ENCODE measurements at places on chromosomes 1 and 21.
A peak's percentile ranks its signal among the peaks of the same experiment; 100 is the strongest.

DNA sequence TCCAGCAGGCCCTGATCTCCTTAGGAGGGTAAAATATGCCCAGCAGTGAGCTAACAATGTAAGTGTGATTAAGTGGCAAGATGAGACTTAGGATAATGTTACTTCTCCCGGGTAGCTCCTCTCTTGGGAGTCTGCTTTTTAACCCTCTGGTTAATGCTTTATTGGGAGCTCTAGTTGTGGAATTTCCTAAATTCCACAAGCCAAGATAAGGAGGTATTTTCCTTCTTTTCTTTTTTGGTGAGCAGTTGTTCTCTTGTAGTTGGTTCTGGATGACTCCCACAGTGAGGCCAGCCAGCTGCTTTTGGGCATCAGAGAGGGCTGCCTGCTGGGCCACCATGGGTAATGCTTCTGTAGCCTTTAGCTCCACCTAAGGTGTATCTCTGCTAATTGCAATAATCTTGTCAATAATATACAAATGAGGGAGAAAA is 19.3 kb downstream of the C1orf52 start:
- DNase-seq = peak; percentile 24

DNA sequence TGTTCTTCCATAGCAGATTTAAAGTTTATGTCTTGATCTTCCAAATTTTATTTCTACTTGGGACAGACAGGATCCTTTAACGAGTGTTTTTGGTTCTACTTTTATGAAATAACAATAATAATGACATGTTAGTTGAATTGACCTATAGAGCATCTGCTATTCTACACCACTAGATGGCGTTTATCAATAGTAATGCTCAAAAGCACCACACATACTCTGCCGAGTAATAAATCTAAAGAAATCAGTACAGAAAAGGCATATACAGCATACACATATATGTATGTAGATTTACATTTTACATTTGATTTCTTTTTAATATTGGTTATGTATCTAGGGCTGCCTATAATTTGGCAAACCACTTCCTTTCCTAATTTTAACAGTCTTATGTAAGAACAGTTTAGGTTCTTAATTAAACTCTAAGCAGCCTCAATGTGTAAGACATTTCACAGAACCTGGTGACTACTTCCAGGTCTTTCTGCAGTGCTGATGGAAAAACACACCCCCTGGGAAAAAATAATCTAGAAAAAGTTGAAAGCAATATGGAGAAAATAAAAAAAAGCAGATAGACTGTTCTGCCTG is 5.9 kb upstream of the SIPA1L2 start:
- peak; percentile 46 for DNase-seq

DNA sequence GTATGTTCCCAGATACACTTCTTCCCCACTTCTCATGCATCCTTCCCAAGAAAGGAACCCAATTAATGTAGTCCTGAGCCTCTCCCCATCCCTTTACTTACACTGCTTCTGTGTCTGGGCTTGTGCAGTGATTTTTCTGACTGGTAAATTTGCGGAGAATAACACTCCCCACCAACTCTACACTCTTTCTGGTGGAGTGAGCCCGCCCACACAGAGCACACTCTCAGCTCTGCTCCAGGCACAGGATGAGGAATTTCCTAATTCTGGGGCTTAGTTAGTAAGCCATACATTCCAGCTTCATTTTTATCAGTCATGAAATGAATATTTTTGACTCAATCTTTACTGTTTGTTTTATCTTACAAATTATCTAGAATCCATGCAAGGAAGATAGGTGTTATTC is 38.6 kb downstream of the FMO4 start:
- DNase-seq = no peak

DNA sequence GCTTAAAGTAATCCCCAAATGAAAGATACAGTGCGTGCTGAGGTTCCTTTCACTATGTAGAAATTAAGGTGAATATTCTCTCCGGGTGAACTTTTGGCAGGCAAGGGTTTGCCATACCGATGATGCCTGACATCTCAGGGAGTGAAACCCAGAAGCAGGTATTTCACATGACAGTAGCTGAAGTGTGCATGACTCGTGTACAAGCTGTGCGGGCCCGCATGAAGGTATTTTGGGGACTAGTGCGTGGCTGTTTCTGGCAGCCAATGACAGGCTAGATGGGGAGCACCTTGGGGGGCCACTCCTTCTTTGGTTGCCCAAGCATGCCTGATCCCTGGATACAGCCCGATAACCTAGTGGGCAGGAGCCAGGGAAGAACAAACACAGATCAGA is 569.0 kb downstream of the SMYD3 start:
- no peak for DNase-seq

GRCh38 chr1:34824817-34825454 is 32.1 kb downstream of the GJA4 start:
- DNase-seq = no peak

- no peak for DNase-seq
Observed at GRCh38 chr1:205061227-205061626, 18.2 kb downstream of the CNTN2 start.

- DNase-seq = no peak
Observed at GRCh38 chr1:232788235-232788872, 16.9 kb upstream of the MAP10 start.

DNA sequence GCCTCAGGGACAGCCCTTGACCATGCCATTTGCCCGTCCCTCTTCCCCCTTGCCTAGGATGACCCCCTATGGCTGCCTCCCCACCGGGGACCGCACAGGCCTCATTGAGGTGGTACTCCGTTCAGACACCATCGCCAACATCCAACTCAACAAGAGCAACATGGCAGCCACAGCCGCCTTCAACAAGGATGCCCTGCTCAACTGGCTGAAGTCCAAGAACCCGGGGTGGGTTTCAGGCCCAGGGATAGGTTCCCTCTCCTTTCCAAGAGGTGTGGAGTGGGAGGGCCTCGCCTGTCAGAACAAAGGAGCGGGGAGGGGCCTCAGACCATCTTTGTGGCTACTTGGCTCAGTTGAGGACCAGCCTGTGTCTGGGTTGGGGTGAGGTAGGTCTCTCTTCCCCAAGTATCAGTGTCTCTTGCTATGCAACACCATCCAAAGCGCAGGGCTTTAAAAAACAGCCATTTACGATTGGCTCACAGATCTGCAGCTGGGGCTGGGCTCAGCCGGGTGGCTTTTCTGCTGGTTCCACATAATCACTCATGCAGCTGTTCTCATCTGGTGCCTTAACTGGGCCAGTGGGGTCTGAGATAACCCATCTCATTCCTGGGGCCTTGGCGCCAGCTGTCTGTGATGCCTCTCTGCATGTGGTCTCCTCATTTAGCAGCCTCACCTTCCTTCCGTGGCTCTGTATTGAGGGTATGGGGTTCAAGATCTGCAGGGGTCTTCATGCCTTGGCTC is 71.7 kb downstream of the PIK3CD start:
- DNase-seq = no peak

GRCh38 chr1:203216274-203217138 is 13.0 kb downstream of the CHIT1 start:
- DNase-seq = peak; percentile 77

DNA sequence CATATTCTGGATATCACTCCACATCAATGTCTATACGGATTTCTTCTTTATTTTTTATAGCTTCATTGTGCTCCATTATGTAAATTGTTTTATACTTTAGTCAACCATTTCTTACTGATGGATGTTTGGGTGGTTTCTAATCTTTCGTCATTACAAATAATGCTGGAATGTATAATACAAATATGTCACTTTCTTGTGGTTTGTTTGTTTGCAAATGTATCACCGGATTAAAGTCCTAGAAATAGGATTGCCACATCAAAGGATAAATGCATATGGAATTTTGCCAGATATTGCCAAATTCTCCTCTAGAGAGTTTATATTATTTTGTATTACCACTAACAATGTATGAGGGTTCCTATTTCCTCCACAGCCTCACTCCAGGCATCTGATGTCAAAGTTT is 48.7 kb upstream of the PRDM2 start:
- no peak for DNase-seq

- DNase-seq = no peak
Observed at GRCh38 chr1:150269451-150269850, 635 bp upstream of the APH1A start.

- no peak for DNase-seq
Observed at GRCh38 chr1:10979483-10979920, 33.0 kb upstream of the TARDBP start.

DNA sequence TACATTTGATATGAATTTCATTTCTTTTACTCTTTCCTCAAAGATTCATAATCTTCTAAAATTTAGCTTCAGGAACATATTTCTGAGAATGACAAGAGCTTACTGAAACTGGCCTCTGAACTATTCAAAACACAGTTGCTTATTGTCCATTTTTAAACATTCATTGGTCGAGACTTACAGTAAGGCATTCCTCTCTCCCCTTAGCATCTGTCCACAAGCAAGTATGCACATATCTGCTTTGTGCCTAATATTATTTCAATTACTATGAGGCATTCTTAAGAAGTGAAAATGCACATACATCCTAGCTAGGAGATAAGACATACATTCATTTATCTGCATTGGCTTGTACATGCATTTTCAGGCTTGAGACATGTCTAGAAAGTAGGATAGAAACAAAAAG is 488.7 kb downstream of the PTBP2 start:
- DNase-seq = no peak

DNA sequence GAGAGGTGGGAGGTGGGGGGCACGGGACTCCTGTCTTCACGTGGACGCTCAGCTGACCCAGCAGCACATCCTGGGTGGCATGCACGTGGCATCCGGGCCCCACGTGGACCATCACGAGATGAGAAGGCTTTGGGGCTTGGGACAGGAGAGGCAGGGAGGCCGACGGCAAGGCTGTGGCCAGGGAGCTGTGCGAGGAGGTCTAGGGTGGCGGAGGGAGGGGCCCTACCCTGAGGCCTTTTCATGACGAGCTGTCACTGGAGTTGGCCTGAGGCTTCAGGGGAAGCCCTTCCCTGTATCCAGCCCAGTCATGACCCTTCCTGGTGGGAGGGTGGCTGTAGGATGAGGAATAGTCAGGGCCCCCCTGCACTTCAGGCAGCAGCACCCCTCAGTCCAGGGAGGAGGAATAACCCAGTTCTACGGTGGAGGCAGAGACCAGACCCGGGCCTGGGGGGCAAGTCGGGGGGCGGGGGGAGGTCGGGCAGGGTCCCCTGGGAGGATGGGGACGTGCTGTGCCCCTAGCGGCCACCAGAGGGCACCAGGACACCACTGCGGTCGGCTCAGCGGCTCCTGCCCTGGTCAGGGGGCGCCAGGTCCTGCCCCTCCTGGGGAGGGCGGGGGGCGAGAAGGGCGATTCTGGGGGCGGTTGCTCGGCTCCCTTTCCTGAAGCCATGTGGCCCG is 2.0 kb upstream of the PERM1 start:
- DNase-seq = peak; percentile 85

DNA sequence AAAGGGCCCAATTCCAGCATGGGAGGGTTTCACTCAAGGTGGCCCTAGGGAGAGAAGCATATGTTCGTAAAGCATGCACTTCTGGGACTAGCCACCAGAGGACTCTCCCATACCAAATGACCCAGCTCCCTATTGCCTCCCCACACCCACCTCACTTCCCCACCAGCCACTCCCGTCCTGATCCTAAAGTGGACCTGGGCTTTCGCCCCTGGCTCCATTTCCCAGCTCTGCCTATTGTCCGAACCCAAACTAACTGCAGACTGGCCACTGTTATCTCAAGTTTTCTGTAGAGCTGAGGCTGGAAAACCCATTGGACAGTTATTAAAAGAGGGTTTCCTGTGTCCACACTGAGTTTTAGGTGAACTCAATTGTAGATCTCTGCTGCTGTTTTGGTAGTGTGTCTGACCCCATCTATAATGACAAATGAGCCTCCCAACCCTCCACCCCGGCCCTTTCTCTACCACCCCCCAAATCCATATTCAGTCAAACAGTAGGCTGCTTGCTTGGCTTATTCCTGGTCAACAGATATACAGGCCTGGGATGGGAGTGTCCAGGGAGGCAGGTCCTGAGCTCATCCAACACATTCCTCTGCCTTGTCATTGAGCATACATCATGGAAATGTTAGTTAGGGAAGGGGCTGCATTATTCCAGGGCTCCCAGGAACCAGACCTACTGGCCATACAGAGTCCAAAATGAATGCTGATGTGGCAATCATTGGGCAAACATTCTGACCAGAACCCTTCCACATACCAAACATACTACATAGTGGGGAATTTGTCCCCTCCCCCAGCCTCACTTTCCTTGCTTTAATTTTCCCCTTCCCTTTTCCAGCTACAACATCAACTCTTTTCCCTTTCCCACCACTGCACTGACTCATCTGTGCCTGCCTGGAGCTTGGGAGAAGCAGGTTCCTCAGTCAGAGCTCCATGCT is 59.2 kb downstream of the ABCA4 start:
- peak; percentile 74 for DNase-seq

DNA sequence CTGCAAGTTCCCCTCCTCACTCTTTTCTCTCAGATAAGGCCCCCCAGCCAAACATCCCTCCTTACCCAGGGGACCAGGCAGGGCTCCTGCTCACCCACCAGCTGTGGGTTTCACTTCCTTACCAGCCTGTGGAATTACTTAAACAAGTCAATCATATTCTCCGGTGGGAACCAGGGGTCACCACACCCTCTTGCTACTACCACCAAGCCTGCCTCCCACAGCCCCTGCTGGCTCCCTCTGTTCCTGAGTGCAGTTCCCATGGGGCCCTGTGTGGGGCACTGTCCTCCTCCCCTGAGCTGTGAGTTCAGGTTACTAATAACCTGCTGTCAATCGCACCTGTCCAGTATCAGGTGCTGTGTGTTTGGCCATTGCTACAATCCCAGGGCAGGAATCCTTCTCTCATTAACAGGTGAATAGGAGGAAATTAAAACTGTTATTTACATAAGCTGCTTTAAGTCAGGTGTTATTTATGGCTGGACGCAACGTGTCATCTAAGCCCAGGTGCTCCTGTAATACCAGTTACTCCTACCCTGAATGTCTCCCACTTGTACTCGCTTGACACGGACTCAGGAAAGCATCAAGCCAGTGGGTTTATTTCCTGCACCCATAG is 53.1 kb upstream of the LBR start:
- DNase-seq = peak; percentile 70

GRCh38 chr1:225602590-225603206 is 50.2 kb downstream of the ENAH start:
- no peak for DNase-seq

DNA sequence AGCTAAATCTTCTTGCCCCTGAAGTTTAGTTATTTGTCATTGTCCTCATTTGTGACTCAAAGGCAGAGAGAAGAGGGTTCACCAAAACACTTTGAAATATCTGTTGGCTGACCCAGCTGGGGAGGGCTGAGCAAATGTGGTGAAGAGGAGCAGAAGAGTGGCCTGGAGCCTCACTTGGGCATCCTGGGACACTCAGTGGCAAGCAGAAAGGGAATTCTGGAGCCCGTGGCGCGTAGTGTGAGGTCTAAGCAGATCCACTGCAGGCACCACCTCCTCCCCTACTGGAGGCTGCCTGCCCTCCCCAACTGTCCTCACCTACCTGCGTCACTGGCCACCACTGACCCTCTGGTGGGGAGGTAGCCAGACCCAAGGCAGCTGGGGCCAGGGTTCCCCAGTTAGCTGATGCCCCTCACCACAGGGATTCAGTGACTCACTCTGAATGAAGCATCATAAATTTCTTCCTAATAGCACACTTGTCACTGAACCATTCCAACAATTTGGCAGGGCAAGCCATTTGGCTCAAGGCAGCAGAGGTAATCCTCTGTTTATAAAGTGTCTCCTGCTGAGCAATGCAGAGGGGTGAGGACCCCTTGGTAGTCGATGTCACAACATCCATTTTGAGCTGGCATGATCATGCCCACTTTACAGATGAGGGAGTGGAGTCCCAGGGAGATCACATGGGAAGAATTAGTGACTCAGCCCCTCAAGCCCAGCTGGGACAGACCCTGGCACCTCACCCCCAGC is 80.3 kb downstream of the NENF start:
- DNase-seq = no peak

GRCh38 chr1:245216366-245217115 is 61.8 kb downstream of the KIF26B start:
- no peak for DNase-seq

All from GM10248 (cell line).